ENCODE measurements at places on chromosomes 13 and 19.

DNA sequence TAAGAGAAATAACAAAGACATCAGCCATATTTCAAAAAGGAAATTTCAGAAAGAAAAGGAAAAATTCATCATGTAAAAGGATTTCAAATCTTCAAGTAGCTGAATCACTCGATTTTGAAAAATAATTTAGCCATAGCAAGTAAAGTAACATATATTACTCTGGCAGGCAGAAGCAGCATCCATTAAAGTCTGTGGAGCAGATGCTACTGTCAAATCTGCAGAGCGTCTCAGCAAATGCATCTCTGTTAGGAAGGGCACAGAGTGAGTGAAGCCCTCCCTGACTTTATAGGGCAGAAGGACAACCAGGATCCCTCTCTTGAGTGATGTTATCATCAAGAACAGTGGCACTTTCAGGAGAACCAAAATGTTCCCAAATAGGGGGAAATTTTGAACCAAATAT, 445.5 kb downstream of the EFNB2 start:
- no peak for DNase-seq

- no peak for DNase-seq
Measured at GRCh38 chr13:98374750-98375149, 197.7 kb upstream of the RNF113B start.

DNA sequence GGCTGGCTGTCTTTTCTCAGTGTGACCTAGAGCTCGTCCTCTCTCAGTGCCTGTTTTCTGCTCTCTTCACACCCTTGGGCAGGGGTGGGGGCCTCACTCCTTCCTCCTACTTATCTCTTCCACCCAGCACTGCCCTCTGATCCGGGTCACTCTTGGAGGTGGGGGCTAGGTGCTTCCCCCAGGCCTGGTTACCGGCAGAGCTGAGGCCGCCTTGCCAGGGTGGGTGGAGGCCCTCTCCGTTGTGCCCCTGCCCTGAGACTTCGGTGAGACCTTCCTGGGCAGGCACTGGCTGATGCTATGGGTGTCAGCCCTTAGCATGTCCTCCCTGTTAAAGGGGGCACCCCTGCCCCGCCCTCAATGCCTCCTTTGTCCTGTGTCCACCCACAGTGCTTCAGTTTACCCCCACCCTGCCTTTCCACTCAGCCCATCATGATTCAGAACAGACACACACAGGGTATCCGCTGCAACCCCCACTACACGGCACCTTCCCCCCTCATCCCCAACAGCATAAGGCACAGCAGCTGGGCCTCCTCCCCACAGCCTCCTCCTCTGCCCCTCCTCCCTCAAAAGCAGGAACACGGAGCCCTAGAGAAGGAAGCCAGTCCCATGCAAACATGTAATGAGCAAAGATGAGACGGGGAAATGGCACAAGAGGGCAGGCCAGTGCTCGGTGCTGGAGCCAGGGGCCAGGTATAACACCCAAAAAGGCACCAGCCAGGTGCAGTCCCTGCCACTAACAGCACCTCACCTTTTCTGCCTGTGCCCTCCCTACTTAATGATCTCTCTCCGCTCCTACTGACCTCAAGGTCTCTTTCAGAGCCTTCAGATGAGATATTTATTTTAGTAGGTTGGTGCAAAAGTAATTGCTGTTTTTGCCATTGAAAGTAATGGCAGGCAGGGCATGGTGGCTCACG, 9.8 kb downstream of the ZGLP1 start:
- no peak for DNase-seq

DNA sequence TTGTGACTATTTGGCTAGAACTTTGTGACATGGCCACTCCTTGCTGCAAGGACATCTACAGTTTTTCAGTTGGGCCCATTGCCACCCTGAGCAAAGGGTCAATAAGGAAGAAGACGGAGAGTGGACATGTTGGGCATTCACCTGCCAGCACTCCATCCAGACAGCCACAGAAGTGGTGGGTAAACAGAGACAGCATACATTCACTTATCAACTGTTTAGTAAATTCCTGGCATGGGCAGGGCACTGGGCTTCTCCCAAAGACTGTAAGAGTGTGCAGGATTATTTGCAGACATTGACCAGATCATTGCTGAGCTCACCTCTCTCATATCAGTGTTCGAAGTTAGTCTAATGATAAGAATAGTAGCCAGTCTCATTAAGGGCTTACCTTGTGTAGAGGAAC, 29.2 kb downstream of the SIPA1L3 start:
- DNase-seq = no peak

- peak; percentile 67 for DNase-seq
Measured at GRCh38 chr19:924553-925086, 1.2 kb upstream of the ARID3A start.

DNA sequence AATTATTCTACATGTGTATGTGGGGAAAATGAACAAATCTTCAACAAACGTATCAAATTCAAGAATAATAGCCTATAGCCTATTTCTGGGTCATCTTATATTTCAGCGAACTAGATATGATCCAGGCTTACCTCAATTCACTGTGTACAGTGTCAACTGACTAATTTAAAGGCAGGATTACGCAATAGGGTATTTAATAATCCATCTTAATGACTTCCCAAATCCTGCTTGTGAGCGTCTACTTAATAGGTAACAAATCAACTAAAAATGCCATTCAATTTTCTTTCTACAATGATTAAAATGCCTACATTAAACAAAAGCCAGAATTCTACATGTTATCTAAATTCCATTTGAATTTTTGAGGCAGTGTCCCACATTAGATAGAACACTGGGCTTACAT, 67.0 kb downstream of the USP12 start:
- DNase-seq = no peak

GRCh38 chr13:32969516-32969941, 46.7 kb upstream of the KL start:
- DNase-seq = no peak

DNA sequence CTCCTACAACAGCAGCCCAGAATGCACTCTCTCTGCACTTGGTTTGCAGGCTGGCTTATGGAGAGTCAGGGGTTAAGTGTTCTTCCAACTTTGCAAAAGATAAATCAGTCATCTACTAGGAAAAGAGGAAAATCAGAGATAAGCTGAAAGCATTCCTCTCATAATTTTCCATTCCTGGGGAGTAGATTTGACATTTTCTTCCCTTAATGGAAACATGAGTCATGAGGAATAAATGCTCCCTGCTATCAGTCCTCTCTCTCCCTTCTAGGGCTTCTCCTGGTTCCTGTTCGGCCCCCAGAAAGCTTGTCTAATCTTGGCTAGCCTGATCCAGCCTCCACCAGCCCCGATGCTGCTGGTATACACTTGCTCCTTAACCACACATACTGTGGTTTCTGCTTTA, 28.4 kb upstream of the ENOX1 start:
- no peak for DNase-seq

DNA sequence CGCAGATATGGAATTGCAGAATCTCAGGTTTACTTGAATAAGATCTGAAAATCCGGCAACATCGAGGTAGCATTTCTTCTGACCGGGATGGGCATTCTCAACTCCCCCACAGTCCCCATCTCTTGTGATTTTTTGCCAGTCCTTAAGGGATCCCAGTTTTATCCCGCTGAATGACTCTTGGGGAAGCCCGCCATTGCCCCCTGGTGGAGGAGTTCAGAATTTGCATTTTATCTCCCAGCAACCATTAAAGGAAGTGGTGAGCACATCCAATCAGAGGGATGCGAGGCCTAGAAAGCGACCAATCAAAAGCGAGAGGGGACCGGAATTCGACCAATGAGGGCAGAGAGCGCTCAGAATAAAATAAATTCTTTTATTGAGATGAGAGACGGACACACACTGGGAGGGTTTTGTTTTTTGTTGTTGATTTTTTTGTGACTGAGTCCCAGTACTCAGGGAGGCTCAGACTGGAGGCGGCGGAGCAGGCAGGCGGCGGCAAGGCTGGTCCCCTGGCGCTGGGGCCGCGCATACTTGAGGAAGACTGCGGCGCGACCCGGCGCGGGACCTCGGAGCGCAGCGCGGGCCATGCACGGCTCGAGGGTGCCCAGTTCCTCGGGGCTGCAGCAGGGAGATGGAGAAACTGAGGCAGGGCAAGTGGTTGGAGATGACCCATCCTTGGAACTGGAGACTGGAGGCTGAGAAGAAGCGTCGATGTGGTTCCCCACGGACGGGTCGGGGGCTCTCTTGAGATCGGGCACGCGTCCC, 3.9 kb upstream of the TTC9B start:
- peak; percentile 72 for DNase-seq

DNA sequence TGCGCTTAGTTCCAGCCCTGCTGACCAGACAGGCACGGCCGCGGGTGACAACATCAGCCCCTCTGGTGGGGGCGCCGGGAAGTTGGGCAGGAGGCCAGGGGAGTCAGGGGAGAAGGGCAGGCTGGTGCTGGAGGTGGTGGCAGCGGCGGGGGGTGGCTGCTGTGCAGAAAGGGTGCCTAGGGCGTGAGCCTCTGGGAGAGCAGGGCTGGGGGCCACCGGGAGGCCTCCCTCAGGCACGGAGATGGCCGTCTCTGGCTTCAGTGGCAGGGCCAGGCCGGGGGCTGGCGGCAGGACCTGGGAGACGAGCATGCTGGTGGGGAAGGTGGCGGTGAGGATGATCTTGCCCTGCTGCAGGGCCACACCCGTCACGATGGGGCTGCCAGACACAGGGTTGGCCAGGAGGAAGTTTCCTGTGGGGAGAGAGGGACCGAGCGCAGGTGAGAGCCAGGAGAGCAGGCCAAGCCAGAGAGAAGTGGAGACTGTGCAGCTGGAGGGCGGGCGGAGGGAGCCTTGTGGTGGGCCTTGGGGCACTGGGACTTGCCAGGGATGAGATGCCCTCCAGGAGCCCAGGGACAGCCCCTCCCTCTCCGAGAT, 3.3 kb downstream of the SIX5 start:
- no peak for DNase-seq

GRCh38 chr13:43305416-43305815, 282.0 kb downstream of the DNAJC15 start:
- no peak for DNase-seq

- DNase-seq = no peak
Measured at GRCh38 chr13:95452375-95452774, 100.1 kb upstream of the CLDN10 start.

DNA sequence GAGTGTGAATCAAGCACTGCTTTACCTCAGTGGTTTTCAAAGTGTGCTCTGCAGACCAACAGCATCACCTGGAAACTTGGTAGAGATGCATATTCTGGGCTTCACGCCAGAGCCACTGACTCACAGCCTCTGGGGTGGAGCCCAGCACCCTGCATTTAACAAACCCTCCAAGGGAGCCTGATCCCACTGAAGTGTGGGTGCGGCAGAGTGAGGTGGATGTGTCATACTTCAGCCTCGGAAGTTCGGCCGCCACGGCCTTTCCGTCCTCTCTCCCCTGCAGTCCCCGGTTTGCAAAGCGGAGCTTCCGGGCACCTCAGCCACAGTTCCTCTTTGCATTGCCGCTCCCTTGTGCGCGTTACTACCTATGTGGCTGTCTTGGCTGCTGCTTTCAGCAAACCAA, 33.3 kb upstream of the MICU2 start:
- peak; percentile 20 for DNase-seq

DNA sequence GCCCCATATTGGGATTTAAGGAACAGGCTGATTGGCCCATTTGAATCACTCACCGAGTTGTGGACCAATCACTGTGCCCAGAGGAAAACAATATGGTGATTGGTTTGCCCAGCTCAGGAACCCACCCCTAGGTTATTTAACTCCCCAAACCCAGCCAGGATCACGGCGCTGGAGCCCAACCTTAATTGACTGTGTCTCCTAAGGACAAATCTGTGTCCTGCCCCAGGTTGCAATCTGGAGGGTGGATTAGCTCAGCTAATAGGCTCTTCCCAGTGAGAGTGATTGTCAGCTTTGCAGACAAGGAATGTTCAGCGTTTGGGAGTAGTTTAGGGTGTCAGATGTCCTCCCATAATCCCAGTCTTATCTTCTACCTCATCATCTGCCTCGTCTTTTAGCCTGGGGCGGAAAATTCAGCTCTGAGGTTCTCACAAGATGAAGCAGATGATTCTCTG, 3.5 kb upstream of the ZNF358 start:
- DNase-seq = no peak

DNA sequence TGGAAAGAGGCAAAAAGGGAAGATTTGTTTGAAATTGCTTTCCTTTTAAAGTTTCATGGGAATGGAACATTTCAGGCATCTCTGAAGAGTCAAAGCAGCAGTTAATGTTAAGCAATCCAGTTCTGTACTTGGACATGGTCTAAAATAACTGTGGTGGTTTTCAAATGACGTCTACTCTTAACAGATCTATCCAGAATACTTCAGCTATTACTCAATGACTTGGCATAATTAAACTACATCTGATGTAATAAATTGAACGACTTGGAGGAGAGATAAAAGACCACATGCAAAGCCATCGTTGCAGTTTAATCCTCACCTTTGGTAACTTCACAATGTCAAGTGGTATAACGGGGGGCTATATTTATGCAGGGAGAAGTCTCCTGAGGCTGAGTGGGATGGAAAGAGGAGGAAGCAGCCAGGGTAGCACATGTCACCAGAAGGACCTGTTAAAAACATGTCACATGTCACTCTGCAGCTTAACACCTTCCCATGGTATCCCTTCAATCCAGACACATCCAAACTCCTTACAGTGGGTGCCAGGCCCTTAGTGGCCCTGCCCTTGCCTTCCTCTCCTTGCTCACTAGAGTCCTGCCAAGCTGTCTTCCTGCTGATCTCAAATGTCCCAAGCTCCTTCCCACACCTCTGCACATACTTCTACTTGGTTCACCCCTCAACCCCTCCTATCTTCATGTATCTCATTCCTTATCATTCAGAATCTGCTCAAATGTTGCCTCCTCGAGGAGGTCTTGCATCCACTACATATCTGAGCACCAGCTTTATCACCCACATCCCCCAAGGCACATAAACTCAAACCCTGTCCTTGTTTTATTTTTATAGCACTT, 327.8 kb downstream of the SUCLA2 start:
- no peak for DNase-seq

DNA sequence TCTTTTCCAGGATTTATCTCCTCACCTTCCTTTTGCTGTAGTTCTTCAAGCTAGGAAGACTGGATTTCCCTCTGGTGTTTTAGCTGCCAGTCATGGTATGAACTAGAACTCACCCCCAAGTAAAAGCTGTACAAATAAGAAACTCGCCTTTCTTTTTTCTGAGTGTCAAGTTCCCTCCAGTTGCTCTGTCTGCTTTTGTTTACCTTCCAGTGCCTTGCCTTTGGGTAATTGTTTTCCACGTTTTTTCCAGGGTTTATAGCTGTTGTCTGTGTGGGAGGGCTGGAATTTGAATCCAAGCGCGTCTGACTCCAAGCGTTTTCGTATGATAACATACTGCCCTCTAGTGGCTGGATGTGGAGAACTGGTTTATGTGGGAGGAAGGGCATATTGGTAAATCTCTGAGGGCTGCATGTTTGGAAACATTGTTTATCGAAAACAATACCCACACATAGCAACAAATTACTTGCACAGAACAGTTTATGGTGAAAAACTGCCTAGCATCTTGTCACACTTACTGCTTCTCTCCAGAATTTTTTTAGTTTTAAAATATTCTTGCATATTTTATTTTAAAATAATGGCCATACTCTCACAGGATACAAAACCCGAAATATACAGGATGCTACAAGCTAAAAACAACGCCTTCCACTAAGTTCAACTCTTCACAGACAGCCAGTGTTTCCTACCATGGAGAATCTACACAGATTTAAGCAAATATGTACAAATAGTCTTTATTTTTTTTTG, 19.2 kb downstream of the RCN3 start:
- peak; percentile 67 for DNase-seq
